Activated CD8-positive, alpha-beta memory T cell treated with anti-CD3 and anti-CD28 coated beads for 4 hours (primary cell): ENCODE measurements at places on chromosomes 13 and 19.

DNA sequence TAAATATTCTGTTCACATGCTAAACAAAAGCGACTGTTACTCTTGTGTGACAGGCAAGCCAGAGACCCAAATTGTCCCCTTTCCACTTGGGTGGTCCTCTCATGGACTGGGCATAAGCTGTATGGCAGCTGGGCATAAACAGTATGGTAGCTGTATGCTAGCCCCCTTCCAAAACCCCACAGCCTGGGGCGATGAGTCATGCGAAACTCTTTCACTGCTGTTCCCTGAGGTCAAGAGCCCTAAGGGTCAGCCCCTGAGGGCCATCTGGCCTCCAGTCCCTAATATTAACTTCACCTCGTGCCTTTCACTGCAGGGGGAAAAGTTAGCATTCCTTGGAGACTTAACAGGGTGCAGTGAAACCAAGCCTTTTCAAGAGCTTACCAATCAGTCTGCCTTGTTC is 45.6 kb upstream of the ZNF562 start:
- no peak for DNase-seq

GRCh38 chr19:44758596-44758995 is 10.1 kb downstream of the BCL3 start:
- DNase-seq, result no peak

GRCh38 chr19:33194886-33195644 is 935 bp downstream of the LRP3 start:
- no peak for DNase-seq

GRCh38 chr13:94479616-94480015 is at the start of gene DCT:
DCT (minus strand) TSS chr13:94479682; CDS start chr13:94479255, 427 bp downstream.
- DNase-seq, result no peak

- DNase-seq, result no peak
These were observed 13.6 kb downstream of the HIPK4 start for GRCh38 chr19:40376286-40376862.

- DNase-seq, result no peak
These were observed 296.1 kb downstream of the PCDH9 start for GRCh38 chr13:66933994-66934393.

DNA sequence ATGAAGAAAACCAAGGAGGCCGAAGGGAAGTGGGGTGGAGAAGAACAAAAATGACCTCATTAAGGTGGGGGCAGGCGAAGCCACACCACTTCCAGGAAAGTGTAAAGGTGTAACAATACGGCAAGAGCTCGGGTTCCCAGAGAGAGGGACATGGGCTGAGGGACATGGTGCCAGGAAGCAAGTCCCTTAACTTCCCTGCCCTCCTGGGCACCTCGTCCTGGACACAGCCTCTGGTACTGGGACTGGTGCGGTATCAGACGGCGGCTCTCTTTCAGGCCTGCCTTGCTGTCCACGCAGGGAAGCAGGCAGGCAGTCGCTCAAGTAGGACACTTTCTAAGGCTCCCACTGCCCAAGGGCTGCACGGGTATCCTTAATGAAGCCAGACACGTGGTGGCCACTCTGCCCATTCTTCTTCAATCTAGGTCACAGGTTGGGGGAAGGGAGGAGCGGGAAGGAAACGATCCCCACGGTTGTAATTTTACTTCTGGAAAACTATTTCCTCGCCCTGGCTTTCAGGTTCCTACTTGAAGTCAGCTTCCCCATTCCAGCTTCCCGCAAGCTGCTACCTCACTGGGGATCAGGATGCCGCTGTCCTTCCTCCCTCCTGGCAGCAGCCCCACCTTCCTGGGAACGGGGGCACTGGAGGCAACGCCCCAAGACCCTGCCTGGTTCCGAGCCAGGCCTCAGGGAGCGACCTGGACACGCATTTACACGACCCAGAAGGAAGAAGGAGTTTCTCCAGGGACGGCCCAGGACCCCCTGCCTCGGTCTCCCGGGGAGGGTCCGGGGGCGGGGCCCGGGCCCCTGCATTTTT is 1.2 kb downstream of the AP3D1 start:
- DNase-seq, result no peak

GRCh38 chr13:71304861-71305260 is 562.1 kb downstream of the DACH1 start:
- no peak for DNase-seq

GRCh38 chr13:50909605-50910484 is at the start of gene RNASEH2B:
RNASEH2B (plus strand) TSS chr13:50909791; CDS start chr13:50910077, 286 bp downstream.
- peak; percentile 35 for DNase-seq

- no peak for DNase-seq
These were observed 581.6 kb upstream of the SGCG start for GRCh38 chr13:22599156-22599555.

DNA sequence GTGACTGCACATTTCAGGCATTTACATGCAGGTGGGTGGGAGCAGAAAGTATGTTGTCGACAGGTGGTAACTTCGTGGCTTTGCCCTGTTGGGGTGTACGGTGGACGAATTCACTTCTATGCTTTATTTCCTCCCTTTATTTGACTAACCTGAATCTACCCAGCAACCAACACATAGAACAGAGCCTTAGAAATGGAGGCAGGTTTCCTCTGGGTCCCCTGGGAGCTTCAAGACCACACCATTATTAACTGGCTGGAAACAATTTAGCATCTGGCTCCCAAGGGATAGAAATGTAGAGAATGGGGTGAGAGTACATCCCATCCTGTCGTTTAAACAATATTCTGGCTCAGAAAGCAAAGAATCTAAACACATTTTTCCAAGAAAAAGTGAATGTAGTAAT is 244.4 kb downstream of the DLEU7 start:
- no peak for DNase-seq

DNA sequence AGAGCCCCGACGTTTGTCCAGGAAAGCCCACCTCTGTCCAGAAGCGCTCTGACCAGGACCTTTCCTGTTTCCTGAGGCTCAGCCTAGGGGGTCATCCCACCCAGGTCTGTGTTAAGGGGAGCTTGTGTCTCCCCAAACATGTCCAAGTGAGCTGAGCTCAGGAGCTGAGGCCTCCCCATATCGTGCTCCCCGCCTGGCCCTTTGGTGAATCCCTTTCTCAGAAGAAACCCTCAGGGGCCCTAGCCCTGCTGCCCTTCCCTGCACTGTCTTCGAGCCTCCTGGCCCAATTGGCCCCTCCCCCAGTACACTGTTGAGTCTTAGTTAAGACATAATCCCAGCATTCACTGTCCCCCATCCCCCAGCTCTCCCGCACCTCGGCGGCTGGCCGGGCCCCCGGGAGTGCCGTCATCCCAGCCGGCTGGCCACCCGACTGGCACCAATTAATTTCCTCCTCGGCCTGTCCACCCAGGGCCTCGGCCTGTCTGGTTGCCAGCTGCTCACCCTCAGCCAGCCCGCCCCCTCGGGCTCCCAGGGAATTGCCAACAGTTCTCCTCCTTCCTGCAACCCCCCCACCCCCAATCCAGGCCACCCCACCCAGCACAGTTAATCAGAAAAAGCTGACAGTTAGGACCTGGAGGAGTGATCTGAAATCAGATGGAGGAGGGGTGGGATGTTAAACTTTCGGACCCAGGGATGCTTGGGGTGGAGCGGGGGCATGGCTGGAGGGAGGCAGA is 13.6 kb downstream of the IER2 start:
- DNase-seq, result no peak
